ENCODE measurements at places on chromosomes 11 and 22.
A peak's percentile ranks its signal among the peaks of the same experiment; 100 is the strongest.

DNA sequence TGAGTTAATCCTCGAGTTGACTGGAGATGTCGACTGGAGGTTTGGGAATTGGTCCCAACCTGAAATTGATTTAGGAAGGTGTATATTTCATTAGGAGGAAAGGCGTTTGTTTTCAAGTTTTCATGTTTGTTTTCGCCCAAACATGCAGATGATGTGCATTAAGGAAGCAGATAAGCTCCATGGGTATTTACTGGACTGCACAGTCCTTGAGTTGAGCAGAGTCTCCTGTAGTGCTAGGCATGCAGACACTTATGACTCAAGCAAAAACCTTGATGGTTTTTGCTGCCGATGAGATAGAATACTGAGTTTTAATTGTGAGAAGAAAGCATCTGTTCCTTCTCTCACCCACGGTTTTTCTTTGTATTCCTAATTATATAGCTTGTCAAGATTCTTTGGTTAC, 27.9 kb downstream of the CABIN1 start:
- DNase-seq = no peak

DNA sequence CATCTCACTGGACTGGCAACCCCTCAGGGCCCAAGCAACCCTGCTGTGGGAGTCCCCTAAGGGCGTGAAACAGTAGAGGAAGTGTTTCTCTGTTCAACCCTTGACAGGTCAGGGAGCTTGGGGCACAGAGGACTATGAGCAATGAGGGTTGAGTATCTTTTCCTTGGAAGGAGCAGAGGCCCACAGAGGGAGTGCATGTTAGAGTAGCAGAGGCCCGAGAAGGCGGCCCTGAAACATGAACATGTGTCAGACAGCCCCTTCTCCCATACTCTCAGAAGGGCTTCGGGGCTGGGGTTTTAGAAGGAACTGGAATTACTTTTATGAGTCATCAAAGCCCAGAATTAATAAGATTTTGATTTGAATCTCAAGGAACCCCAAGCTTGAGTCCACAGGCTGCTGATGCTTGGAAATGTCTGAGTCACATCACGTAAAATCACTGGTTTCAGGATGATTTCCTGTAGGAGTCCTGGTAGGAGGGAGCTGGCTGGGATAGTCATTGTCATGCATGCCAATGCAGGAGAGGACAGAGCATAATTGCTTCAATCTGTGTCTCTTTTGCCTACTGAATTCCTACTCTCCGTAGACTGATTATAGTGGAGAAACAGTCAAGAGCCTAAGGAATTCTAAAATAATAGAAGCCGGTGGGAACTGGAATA, 22.6 kb downstream of the C11orf71 start:
- DNase-seq = no peak

- DNase-seq = no peak
These were observed 1.6 kb upstream of the IRF7 start for GRCh38 chr11:617199-617911.

DNA sequence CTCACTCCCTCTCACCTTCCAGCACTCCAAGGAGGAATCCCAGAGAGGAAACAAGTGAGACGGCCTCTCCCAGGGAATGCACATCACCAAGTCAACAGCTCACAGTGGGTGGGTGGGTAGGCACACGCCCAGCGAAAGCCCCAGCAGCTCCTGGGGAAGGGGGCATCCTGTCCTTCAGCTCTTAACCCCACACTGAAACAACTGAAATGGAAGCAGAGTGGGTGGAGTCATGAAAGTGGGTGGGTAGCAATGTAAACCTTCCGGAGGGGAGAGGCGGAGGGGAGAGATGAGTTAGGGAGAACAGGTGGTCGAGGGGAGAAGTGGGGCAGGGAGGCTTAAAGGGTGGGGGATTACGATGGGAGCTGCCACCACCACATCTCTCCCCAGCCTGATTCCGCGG, 5.4 kb downstream of the MCHR1 start:
- no peak for DNase-seq

DNA sequence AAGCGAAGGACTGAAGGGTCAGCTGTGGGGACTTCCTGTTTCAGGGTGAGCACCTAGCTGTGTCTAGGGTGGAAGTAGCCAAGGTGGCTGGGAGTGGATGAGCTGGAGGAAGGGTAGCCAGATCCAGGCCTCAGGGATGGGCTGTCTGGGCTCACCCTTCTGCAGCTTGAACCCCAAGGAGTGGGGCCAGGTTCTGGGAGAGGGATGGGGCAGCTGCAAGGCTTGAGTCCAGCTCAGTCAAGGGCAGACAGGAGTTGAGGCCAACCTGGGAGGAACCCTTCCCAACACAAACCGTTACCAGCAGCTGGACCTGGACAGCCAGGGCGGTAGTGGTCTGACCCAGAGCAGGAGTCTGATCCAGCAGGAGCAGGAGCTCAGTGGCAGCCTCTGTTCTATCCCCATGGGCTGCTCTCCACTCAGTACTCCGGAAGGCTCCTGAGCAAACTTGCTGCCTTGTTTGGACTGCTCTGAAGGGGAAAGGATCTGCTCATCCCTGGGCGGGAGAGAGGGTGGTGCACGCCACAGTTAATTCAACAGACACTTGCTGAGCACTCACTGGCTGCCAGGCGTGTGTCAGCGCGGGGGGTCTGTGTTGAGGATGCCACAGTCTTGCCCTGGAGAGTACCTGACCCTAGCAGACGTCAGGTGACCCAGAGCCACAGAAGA, 53.8 kb upstream of the THY1 start:
- no peak for DNase-seq

GRCh38 chr11:36306888-36307287, 10.8 kb downstream of the PRR5L start:
- peak; percentile 22 for DNase-seq

DNA sequence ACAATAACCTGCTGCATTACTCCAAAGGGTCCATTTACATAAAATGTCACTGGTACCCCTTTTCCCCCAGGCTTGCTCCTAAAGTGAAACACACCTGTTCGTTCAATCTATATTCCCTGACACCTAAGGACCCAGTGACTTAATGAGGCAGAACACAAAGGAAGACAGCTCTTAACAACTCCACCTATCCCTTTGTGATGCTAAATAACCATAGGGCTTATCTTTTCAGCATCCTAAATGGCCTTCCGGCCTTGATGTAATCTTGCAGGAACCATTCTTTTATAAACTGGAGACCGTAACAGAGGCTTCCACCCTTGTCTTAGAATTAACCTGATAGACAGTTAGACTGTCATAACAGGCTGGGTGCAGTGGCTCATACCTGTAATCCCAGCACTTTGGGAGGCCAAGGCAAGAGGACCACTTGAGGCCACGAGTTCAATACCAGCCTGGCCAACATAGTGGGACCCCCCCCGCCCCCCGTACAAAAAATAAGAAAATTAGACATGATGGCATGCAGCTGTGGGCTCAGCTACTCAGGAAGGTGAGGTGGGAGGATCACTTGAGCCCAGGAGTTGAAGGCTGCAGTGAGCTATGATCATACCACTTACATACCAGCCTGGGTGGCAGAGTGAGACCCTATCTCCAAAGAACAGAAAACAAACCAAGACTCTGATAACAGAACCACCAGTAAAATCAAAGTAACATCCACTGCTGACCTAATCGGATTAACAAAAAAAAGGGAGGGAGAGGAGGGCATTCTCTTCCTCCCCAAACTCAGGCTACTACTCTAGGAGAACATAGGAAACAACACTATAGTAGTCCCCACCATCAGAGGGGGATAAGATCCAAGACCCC, 5.1 kb downstream of the CHEK2 start:
- DNase-seq = no peak

DNA sequence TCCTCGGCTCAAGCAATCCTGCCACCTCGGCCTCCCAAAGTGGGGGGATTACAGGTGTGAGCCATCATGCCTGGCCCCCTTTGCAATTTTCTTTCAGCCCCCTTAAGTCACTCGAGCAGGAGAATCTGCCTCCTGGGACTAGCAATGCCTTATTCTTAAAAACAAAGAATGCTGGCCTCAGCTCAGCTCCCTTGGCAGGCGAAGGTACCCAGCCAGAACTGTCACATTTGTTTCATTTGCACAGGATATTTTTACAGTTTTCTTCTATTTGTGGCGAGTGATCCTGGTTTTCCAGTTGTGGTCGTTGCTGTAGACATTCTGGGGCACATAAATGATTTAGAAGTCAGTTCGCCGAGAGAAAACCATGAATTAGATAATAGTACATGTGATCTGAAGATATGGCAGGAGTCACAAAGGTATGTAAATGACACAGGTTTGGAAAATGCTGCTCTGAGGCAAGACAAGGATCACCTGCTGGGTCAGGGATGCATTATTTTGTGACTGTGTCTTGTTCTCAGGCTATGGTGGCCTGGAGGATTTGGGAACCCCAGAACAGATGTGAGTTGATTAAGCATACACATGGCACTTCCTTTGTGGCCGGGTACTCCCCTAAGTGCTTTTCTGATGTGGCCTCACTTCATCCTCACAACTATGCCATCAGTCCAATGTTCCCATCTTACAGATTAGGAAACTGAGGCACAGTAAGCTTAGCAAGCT, 51.2 kb upstream of the SLC22A12 start:
- DNase-seq = no peak

DNA sequence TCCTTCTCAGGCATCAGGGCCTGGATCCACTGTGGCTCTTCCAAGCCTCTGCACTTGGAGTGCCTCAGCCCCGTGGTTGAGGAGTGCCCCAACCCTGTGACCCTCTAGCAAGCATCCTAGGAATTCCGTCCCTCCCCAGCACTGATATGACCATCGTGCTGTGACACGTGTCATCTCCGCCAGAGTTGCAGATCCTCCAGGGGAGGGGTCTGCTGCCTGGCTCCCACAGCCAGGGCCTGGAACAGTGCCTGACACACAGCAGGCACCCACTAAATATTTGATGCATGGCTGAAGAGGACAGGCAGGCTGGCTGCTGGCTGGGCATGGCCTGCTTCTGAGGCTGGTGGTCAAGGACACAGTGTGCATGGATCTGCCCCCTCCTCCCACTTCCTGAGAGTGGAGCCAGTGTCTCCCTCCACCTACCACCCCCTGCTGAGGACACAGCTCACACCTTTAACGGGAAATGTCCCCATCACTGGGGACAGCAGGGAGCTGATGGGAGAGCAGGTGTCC, 1.7 kb upstream of the CD81 start:
- no peak for DNase-seq

- DNase-seq = no peak
These were observed 944.3 kb downstream of the BRD1 start for GRCh38 chr22:48883211-48883960.

DNA sequence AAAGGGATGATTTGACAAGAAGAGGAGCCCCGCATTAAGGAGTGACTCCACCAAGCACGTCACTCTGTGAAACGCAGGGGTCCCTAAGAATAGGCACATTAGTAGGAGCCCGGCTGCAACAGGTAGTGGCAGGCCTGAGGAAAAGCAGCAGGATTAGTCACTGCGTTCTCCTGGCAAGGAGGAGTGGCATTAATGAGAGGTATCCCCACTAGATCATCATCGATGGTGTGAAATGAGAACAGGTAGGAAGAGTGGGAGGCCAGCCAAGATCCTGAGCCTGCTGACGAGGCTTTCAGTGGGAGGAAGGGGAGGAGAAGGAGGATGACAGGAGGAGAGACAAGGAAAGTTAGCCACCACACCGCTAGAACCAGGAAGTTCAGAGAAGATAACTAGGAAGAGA, 38.6 kb downstream of the NRXN2 start:
- no peak for DNase-seq

GRCh38 chr11:127338380-127339259, 338.1 kb upstream of the KIRREL3 start:
- no peak for DNase-seq

DNA sequence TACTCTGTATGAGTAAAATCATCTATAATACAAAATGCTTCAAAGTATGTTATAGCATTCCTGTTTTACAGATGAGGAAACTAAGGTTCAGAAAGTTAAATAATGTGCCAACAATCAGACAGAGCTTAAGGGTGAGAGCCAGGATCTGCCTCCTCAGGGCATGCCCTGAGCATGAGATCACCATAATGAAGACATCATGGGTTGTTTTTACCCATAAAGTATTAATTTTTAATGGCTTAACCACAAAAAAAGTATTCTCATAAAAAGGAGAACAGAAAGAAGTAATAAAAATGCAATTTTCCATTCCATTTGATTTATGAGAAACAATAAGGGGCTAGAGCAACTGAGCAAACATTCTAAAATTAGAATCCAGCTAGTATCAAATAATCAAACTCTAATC, 534.3 kb upstream of the ARHGAP42 start:
- DNase-seq = no peak

DNA sequence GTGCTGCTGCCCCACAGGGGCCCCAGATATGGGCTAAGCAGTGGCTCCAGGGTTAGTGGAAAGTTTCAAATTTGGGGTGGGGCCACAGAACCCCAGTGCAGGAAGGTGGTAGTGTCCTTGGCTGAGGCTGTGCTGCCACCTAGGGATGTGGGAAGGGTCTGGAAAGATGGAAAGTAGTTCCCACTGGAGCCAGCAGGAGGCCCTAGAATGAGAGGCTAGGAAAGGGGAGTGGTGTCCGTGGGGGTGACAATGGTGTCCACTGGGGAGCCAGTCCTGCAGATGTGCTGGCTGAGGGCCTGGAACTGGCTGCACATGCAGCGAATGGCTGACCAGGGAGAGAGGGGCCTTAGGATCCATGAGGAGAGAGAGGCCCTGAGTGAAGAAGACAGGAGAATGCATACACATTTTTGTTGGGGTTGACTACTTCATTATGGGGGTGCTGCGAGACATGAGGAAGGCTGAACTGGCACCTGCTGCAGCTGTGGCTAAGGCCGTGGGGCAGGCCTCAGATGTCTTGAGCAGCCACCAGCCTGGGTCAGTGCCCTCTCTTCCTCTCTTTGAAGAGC, 21.1 kb downstream of the RFPL3 start:
- DNase-seq = no peak

DNA sequence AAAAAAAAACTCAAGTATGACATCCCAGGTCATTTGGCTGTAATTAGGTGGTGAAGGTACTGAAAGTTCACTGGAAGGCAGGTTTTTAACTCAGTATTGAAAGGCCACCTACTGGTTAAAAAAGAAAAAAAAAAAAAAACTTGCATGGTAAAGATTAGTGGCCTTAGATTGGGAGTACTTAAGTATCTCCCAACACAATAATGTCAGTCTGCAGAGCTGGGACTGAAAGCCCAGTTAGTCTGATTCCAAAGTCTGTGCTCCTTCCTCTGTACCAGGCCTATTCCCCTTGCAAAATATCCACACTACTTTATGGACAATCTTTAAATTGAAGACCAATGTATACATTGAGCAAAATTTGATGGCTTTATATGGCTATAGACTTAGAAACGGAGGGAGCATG, 85.5 kb downstream of the NOX4 start:
- peak; percentile 24 for DNase-seq

- DNase-seq = no peak
These were observed 51.0 kb upstream of the GALNT18 start for GRCh38 chr11:11672789-11673188.

DNA sequence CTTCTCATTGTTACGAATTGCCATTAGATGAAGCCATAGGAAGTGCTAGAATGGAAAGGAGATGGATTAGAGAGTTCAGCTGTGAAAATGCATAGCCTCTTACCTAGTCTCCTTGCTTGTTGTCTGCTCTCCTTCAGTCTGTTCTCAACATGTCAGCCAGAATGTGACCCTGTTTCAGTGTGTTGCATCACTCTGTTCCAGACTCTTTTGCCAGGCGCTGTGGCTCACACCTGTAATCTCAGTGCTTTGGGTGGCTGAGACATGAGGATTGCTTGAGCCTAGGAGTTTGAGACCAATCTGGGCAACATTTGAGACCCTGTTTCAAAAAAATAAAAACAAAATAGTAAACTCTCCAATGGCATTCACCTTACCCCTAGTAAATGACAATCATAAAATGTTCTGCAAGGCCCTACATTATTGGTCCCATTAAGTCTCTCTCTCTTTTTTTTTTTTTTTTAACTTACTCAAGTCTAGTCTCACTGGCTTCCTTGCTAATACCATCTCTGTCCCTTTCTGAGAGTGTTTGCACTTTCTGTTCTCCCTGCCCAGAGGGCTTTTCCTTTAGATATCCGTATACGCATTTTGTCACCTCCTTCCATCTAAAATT, 39.4 kb downstream of the CYP2R1 start:
- no peak for DNase-seq

GRCh38 chr11:129590030-129590752, 214.5 kb downstream of the BARX2 start:
- DNase-seq = no peak

Data from COR-L47 (cell line).